HT1080 (cell line): ENCODE measurements at places on chromosomes 6 and 20. TPM values are rescaled to one million over a fixed set of nuclear protein-coding genes. Genes with fewer than 3 reads are reported as not detected.

DNA sequence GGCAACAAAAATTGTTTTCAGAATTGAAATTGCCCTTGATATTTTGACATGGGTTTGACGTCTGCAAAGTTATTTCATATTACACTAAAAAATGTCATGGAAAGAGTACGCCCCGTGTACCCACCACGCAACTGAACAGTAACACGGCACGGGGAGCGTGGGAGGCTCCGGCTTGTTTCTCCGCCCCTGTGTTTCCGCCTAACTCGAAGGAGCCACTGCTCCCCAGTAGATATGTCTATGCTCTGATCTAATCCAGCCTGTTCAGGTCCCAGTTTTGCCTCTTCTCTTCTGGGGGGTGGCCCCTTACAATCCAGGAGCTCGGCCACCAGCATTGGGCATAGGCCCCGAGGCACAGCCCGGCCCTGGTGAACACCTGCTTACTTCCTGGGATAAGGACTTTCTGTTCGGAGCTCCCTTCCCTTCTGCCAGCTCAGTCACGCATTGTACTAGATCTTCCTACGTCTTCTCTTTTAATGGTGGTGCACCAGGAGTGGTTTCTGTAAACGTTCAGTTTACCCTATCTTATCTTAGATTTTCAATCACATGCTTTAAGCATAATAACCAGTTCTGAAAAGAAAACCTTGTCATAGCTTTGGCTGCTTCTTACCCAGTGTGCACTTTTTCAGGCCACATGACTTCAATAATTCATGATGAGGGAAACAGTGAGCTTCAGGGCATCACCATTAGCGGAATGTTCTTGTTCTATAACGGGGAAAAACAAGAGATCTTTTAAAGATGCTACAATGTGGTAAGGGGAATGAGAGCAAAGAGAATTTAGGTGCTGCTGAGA, 43.9 kb upstream of the EXOC2 start:
- no peak for DNase-seq

GRCh38 chr6:100322886-100323285, 141.8 kb downstream of the SIM1 start:
- no peak for DNase-seq

GRCh38 chr20:61464307-61465303, 212.5 kb downstream of the CDH4 start:
- no peak for DNase-seq

DNA sequence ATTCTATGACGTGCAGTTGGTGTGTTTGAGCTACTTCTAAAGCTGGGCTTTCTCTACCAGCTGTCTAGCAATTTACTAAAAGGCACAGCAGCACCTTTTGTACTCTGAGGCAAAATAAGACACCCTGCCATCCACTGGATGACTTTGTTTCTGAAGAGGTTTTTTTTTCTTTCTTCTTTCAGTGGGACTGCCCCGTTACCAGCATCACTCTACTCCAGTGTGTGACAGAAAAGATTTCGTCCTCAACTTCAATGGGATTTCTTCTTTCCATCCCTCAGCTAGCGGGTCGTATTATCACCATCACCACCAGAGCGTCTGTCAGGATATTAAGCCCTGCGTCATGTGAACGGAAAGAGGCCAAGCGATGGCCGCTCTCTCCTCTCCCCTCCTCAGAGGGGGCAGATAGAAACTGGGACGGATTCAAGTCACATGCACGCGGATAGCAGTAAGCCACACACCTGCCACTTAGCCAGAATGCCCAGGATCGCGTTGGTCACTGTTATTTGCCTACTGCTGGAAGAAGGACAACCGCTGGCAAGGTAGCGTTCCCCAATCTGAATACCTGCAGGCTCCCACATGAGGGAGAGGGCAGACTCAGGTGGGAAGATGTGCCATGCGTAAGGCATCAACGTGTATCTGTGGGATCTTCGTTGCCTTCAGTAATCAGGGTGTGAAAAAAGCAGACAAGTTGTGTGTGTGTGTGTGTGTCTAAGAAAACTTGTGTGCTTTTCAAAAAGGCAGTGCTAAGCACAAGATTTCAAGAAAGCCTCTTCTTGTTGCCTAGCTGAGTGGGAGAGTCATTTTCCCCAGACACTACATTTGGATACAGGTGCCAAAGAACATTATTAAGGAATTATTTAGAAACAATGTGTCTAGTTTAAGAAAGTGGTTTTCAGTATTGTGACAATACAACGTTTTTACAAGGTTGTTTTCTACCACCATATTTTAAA, 5.4 kb downstream of the FOXF2 start:
- DNase-seq, result no peak

DNA sequence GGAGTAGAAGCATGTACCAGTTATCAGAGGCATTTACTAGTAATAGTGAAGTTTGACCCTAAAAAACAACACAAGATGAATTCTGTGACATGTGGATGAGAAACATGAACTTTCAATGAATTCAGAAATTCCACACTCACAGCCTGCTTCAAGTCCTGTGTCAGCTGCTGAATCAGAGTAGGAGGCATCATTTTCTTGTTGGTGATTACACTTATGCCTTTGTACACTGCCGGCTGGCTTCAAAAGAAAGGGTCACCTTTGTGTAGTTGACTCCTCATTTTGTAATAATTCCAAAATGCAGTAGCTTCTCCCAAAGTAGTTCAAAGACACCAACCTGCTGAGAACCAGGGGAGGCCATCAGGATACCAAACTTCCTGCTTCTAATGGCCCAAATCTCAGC, 165.5 kb downstream of the BACH2 start:
- no peak for DNase-seq

DNA sequence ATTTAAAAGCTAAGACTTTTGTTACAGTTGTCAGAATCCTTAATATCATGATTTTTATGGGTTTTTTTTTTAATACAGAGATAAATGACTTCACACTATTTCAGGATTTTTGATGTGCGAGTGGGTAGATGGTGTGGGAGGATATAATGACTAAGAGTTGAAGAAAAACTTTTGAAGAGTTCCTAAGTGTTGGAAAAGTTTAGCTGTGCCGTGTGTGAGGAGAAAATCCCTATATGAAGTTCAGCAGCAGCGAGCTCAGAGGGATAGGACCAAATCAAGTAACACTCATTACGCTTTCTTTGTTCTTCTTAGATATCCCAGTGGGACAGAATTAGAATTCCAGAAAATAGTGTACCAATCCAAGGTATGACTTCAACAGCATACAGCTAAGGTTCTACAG, 34.1 kb downstream of the PDE10A start:
- no peak for DNase-seq

- DNase-seq, result peak; percentile 69
These were observed 979 bp upstream of the SOD2 start for GRCh38 chr6:159693894-159694545.

- no peak for DNase-seq
These were observed 798 bp upstream of the SNAP91 start for GRCh38 chr6:83709748-83710050.

- no peak for DNase-seq
These were observed 177.6 kb downstream of the PLCB1 start for GRCh38 chr20:8309634-8310033.

- DNase-seq, result no peak
These were observed 39.6 kb downstream of the ILRUN start for GRCh38 chr6:34657037-34657306.

DNA sequence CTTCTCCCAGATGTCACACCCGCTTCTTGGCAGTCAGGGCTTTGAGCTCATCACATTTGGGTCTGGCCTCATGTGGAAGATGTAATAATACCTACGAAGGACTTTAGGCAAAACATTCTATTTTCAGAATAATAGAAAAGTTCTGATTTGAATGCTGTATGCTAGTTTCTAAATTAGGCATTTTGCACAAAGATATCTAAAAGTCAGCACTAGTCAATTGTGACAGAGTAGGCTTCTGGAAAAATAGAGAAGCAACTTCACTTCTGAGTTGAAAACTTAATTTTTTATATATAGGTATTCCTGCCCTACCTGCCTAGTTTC, 38.3 kb upstream of the CD2AP start:
- DNase-seq, result no peak

DNA sequence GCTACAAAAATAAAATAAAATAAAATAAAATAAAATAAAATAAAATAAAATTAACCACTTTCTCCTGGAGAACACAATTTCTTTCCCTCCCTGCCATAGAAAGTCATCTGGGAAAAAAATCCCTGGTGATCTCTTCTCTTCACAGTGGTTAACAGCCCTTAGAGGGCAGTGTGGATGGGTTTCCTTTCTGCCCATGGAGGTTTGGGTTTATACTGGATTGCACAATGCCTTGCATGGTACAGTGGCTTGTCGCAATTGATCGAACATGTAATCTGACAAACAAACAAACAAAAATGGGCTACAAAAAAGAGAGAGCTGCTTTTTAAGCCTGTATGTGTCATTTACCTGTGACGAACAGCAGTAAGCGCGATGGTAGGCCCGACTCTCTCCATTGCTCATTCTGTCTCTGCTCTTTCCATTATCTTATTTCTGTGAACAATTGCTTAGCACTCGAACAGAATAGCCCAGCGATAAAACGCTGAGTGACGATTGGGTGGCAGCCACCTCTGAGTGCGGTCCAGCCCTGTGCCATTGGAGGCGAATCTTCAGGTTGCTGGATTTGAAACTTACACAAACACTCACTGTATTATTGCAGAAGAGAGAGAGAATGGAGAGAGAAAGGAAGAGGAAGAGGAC, 166.1 kb downstream of the CD83 start:
- DNase-seq, result no peak

DNA sequence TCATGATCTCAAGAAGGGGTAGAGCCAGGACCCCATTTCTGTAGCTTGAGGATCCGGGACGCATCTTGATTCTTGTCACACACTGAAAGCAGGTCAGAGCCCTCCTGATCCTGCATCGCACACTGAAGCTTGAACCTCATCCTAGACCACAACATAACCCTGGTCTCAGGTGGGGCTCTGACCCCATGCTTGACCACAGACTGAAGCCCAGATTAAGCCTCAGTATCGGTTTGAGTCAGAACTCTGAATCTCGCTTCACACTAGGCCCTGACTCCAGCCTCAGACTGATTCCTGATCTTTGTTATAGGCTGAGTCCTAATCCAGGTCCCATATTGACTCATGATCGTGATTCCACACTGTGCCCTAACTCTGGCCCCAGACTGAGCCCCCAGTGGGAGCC, 8.5 kb upstream of the RSPO4 start:
- no peak for DNase-seq

- DNase-seq, result no peak
These were observed 133.8 kb upstream of the PHACTR3 start for GRCh38 chr20:59470521-59470920.

GRCh38 chr6:50410579-50410978, 302.7 kb upstream of the TFAP2D start:
- no peak for DNase-seq

- no peak for DNase-seq
These were observed 1.2 kb downstream of the SLC35D3 start for GRCh38 chr6:136923116-136923953.

DNA sequence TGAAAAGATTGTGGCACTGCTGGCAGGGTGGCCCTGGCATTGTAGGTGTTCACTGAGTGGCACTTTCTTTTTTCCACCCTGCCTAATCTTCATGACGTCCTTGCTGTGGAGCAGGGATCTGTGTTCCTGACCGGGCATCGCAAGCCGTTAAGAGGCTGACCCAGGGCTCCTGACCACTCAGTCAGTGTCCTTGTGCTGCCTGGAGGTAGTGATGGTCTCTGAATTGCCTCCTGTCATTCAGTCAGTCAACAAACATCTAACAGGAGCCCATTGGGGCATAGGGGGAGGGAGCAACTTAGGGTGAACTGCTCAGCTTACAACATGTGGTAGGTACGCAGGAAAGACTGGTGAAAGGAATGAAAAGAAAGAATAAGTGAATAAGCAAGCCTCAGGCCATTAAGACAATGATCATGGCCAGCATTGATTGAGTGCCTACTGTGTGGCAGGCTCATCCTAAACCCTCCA, 152.0 kb downstream of the CEBPB start:
- DNase-seq, result no peak

DNA sequence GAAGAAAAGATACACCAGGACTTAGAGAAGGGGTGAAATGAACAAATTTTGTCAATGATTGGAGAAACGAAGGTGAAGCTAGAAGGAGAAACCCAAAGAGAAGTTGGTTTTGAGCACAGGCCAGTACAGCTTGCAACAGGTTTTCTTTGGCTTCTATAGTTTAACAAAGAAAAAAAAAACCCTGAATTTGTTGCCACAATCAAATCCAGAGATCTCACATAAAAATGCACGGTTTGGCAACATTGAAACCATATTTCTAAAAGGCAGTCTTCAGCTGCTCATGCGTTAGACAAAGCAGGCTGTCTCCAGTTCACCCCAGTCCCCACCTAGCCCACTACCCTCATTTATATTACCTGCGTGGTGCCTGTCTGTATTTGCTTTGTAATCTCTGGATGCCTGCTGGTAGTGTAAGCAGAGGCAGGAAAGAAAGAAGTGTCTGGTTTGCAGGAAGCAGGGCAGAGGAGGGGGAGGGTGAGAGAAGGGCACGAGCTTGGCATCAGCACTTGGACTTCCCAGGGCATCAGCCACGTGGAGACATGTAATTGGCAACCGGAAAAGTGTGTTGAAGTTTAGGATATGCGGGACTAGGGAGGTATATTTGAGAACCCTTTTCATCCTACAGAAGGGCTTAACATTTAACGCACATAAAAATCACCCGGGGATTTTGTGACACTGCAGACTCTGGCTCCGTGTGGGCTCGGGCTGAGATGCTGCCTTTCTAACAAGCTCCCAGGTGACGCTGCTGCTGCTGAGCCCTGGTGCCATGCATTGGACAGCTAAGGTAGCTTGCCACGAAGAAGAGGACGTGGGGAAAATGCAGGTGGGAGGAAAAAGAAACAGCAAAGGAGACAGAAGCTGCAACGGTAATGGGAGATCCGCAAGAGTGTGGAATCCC, 14.4 kb downstream of the PFDN4 start:
- no peak for DNase-seq

DNA sequence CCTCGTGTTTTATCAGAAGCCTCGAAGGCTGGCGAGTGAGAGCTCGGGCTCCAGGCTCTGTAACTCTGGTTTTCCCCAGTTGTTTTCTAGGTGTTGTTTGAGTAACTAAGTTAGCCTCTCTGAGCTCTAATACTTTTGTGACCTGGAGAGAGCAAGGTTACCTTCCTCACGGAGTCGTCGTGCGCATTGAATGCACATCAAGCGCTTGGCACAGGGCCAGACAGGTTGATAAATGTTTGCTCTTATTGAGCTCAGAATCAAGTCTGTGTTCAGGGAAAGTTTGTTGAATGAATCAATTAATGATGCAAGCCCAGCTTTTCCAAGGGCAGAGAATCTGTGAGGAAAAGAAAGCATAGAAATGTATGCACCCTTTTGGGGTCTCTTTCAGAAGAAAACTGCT, 33.5 kb downstream of the EDN3 start:
- DNase-seq, result no peak

GRCh38 chr20:13844296-13844695, 59.5 kb downstream of the NDUFAF5 start:
- no peak for DNase-seq

GRCh38 chr20:17177341-17177740, 49.5 kb upstream of the PCSK2 start:
- DNase-seq, result no peak

- DNase-seq, result no peak
These were observed 19.7 kb downstream of the ETV7 start for GRCh38 chr6:36367743-36368142.

GRCh38 chr6:52317841-52318581, 33.5 kb upstream of the MCM3 start:
- peak; percentile 50 for DNase-seq

- no peak for DNase-seq
These were observed 17.3 kb upstream of the TENT5A start for GRCh38 chr6:81769824-81770223.

The GLP1R gene
- not detected in 2 replicates for total RNA-seq

The PACRG gene
- total RNA-seq, result not detected in 2 replicates

The PNLDC1 gene
- not detected in 2 replicates for total RNA-seq

The GNAS-AS1 gene
- total RNA-seq, result 5.0 and 6.0 TPM in 2 replicates

The CCM2L gene
- total RNA-seq, result 0.03 TPM in 1 of 2 replicates, not detected in the other

The SMIM13 gene
- total RNA-seq, result 8.6 and 17.7 TPM in 2 replicates
